Caco-2 (cell line): ENCODE measurements at places on chromosomes 2 and 18. TPM values are rescaled to one million over a fixed set of nuclear protein-coding genes. Genes with fewer than 3 reads are reported as not detected.

- no peak for DNase-seq
Observed at GRCh38 chr2:224561234-224562005, 23.7 kb downstream of the CUL3 start.

RBM44 gene
- total RNA-seq: 0.14 TPM in 1 of 2 replicates, not detected in the other

DNA sequence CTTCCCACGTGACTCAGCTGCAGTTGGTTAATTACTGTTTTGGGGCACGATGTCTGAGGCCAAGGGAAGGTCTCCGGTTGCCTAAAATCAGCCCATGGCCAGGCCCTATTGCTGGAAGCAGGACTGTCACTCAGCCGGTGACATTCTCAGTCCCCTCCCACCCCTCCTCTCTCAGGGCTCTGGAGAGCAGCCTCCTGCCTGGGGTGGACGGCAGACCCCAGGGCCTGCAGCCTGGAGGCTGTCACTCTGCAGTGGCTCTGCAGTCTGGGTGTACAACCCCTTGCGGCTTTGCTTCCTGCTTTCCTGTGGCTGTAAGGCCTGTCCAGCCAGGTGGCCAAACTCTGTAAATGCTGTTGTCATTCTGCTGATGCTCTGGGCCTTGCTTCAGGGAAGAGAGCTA is 32.8 kb downstream of the ZBTB7C start:
- DNase-seq: no peak

CYP26B1 gene
- total RNA-seq: 1.7 and 2.8 TPM in 2 replicates

DNA sequence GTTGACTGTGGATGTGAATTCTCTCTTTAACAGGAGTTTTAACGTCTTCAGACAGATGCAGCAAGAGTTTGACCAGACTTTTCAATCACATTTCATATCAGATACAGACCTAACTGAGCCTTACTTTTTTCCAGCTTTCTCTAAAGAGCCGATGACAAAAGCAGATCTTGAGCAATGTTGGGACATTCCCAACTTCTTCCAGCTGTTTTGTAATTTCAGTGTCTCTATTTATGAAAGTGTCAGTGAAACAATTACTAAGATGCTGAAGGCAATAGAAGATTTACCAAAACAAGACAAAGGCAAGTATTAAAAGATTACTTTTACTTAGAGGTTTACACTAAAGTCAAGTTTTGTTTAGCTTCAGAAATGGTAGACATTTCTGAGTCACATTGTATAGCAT is 30.2 kb upstream of the TYMS start:
- no peak for DNase-seq

DNA sequence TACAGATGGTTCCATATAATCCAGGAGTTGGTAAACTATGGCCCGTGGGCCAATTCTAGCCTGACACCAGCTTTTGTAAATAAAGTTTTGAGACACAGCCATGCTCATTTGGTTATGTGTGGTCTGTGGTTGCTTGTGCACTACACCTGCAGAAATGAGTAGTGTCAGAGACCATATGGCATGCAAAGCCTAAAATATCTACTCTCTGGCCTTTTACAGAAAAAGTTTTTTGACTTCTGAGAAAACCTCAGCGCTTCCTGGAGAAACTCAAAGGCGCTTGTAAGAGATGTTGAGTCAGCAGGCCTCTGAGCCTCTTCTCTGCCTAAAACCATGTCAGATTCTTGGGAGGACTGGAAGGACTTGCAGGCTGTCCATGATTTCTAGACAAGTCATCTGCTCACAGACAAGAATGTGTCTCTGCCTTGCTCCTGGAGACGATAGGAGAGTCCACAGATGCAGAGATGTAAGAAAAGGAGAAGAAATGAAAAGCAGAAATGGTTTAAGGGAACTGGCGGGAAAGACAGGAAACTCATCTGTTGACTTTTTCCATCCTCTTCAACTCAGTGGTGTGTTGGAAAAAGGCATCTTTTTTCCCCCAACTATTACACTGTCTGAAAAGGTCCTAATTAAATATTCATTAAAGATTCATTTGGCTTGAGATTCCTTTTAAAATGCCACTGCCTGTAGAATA is 5.2 kb downstream of the TTC39C start:
- no peak for DNase-seq

DNA sequence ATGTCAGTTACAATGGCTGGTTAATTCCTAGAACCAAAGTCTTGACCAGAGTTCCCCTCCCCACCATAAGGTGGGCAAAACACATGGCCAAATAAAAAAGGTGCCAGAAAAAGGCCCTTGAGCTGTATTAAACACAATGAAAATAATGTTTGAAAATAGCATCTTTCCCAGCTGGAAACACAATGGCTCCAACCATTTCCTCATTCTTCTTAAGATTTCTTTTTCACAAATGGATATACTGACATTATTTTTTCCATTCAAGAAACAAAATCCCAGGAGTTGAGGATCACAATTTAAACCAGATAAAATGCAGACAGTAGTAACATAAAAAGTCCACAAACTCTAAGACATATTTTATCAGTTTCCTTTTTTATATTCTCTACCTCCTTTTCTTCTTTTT is 143.8 kb downstream of the EXOC6B start:
- no peak for DNase-seq

- DNase-seq: no peak
Observed at GRCh38 chr2:146349334-146349733, 1495.5 kb upstream of the ACVR2A start.

DNA sequence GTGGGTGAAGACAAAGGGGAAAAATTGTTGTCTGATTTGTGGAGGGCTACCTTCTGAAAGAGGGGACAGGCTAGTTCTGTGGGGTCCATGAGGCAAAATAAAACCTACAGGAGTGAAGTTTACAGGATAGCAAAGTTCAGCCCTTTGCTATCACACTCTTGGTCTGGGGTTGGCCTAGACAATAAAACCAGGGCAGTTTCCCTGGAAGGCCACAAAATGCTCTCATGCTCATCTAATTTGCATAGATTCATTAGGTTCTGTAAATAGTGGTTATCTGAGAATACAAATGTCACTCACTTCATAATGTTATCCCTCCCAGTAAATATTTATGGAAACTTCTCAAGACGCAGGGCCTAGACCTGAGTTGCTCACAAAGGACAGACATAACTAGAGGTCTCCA is 63.6 kb downstream of the INSIG2 start:
- DNase-seq: no peak

- DNase-seq: no peak
Observed at GRCh38 chr2:10837298-10838266, 25.0 kb upstream of the PDIA6 start.

NXPH2 gene
- total RNA-seq: not detected in 2 replicates

CCDC102B gene
- total RNA-seq: 0.60 and 1.1 TPM in 2 replicates

DNA sequence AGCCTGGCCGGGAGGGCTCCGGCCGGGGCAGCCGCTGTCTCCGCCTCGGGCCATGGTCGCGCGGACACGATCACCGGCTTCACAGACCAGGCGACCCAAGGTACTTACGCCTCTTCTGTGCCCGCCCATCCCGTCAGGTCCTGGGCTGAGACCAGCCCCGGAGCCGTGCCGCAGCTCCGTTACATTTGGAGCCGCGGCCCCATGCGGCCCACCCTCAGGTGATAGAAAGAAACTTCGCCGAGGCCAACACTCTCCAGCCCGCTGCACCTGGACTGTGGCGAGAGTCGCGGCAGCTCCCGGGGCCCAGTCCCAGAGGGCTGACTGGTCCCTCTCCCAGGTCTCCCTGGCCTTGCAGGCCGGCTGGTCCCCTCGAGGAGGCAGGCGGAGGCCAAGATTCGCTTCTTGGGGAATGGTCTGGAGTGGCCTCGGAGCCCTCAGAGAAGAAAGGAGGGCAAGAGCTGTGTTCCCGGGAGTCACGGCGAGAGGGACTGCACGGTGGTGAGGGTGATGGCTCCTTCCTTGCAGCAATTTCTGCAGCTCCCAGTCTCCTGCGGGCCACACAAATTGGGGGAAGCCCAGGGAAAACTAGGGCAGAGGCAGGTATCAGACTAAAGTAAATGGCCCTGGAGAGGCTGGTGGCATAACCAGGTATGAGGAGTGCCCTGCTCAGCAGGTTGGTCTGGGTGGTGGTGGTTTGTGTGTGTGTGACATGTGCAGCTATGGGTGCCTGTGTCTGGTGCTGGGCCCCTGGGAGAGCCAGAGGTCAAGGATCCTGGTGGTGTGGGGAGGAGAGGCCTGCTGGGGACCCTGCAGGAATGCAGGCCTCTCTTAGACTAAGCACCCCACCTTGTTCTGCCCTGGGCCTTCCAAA is 822 bp downstream of the GDF7 start:
- no peak for DNase-seq

DNA sequence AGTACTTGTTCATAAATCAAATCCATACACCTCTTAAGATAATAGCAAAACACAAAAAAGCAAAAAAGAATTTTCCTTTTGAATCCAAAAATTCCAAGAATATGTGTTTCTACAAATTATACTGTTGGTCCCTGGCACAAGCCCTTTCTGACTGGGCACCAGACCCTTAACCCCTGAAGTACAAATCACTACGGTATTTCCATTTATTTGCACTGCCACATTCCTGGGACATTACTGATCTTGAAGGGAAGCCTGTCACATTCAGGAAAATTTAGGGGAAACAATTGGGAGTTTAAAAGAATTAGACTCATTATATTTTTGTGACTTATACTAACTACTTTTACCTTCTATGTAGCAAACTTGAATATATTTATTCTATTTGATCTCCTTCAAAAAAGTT is 98.8 kb downstream of the ZNF521 start:
- no peak for DNase-seq

- no peak for DNase-seq
Observed at GRCh38 chr2:239466755-239467271, 66.0 kb upstream of the HDAC4 start.

DNA sequence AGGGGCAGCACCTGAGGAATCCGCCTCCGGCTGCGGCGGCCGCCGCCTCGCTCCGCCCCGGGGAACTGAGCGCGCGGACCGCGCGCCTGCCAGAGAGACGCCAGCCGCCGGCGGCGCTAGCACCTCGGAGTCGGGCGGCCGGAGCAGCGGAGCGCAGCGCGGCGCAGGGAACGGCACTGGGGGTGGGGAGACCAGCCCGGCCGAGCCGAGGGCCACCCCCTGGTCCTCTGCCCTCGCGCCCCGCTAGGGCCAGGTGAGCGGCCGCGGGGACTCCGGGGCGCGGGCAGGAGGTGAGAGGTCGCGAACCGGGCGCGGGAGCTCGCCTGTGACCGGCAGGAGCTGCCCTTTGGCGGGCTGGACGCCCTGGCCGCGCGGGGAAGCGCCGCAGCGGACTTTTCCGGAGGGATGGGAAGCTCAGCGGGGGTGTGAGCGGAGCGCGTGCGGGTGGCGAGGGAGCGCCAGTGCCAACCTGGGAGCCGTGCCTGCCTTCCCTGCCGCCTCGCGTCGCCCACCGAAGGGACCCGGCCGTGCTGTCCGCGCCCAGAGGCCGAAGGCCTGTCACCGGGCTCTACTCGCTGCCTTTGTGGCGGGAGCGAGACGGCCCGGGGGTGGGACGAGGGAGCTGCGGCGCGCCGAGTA is at the start of gene GREB1L:
GREB1L (plus strand) TSS at position 92 of the 639 bp plus-strand sequence. CDS start 141,287 bp downstream, outside the sequence.
- peak; percentile 82 for DNase-seq

SLC38A11 gene
- total RNA-seq: 1.6 and 2.3 TPM in 2 replicates

ATOH8 gene
- total RNA-seq: not detected in 2 replicates

GRCh38 chr2:157572725-157573124 is 55.9 kb downstream of the ACVR1C start:
- no peak for DNase-seq

GRCh38 chr2:18232731-18233438 is 327.6 kb downstream of the RDH14 start:
- peak; percentile 18 for DNase-seq

DNA sequence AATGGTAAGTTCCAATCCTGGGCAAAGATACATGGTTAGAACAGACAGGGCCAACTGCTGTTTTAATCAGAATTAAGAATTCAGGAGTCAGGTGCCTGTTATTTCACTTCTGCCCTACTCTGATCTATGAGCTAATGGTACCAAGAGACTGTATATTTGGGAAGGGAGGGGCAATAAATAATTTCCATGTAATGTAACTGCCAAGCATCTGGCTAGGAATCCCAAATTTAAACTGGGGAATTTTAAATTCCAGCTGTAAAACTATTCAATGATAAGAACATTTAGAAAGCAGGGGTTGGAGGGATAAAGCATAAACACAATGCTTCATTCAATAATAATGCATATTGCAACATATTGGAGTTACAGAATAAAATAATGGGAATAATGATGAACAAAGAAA is 49.7 kb downstream of the SCN7A start:
- DNase-seq: no peak

DNA sequence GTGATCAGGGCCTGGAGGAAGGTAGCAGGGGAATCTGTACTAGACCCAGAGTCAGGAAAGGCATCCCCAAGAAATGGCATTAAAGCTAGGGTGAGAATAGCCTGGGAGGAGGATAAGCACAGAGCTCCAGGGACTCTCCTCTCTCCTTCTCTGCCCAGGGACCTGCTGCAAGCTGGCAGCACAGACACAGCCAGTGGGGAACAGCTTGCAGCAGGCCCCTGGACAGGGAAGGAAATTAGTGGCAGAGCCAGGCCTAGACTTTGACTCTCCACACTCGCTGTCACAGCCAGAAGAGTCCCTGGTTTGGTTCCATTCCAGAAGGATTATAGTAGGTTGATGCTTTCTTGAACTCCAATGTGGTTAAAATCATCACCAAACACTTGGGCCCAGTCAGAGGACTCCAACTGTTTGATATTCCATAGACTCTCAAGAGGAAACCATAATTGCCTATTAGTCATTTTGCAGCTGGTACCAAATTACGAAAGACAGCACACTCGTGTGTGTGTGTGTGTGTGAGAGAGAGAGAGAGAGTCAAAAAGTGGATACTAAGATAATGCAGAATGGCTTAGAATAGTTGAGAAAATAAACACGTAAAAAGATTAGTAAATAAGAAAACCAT is 95.5 kb upstream of the ATP8B1 start:
- DNase-seq: no peak

GRCh38 chr2:10083046-10083445 is 2.8 kb upstream of the CYS1 start:
- DNase-seq: no peak

DNA sequence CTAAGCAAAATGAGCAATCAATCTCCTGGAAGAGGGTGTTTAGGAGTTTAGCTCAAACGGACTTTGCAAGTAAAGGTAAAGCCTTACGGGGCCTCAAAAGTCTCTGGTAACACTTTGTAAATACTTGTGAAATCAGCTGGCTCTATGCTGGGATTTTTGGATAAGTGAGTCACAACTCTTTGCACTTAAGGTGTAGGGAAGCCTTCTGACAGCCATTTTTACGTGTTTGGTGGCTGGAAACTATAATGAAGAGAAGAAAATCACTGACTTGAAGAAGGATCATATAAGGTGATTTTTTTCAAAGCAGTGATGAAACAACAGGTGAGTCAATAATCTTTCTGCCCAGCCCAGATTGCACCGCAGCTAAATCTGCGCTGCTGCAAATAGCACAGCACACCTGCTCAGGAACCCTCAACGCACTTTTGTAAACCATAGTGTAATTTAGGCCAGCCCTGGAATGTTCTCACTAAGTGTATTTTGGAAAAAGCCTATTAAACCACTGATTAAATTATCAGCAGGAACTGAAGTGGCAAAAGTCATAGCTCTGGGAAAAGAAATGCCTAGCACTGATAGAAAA is 218.8 kb downstream of the AGPS start:
- no peak for DNase-seq

RFX8 gene
- total RNA-seq: not detected in 2 replicates

GRCh38 chr2:161961061-161961460 is 113.0 kb downstream of the DPP4 start:
- DNase-seq: no peak
